Activated T-cell treated with anti-CD3 and anti-CD28 coated beads, Interleukin-2, amount 50 U/mL, for 72 hours (primary cell): ENCODE measurements at places on chromosomes 12 and 14.

DNA sequence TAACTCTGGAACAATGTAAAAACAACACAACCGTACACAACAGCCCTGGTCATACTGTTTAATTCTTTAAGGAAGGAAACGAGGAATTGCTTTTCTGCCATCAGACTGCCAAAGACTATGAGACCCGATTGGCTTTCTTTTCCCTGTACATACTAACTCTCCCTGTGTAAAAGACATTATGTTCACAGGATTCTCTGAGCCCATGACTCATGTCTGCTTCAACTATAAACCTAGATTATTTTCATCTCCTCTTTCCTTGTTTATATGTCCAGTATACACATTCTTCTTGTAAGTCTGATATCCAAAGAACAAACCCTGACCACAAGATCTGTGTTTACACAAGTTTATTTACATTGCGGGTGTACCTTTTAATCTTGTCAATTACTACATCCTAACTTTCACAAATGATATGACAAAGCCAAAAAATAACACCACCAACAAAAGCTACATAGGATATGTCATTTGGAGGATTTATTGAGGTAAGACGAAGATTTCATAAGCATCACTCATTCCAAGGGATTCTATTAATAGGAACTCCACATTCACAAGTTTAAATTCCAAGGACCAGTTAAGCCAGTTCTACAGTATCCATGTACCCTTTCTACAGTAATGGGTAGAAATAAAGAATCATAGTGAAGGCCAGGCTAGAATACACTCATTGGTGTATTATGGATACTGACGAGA, 67.3 kb downstream of the STXBP6 start:
- no peak for DNase-seq

- no peak for DNase-seq
Measured at GRCh38 chr14:69693145-69693544, 73.8 kb upstream of the SRSF5 start.

DNA sequence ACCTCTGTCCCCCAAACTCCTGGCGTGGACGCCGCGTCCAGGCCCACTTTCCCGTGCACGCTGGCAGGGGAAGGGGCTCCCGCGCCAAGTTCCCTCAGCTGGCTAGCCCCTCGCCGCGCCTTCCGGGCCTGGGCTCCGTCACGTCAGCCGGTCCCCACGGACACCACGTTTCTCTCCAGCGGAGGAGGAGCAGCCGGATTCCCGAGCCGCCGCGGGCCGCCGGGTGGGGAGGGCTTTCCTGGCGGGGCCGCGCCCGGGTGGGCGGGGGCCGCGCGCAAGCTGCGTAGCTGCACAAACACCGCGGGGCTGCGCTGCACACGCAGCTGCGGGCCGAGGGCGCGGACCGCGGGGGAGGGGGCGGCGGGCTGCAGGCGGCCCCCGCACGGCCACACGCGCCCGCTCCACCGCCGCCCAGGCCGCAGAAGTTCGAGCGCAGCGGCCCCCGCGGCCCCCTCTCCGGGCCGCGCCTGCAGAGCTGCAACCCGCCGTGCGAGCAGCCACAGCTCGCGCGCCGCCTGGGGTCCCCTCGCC, 45.1 kb upstream of the PNMA1 start:
- DNase-seq, result no peak

- no peak for DNase-seq
Measured at GRCh38 chr14:100075681-100076080, 10.5 kb downstream of the EVL start.

DNA sequence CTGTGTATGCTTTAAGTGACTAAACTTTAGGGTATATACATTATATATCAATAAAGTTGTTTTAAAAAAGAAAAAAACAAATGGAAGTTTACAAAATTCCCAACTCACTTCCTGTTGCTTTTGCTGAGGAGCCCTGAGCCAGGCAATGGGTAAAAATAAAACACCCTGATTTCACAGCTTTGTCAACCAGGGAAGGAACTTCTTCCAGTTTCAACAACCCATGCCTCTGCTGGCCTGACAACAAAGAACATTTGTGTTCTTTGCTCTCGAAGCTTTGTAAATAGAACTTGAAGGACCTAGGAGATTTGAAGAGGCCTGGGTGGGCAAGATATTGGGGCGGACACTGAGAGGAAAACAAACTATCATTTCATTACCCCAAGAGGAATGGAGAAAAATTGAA, 141.2 kb upstream of the NOS1 start:
- DNase-seq, result no peak

- no peak for DNase-seq
Measured at GRCh38 chr12:76530516-76530915, 29.1 kb downstream of the OSBPL8 start.

- DNase-seq, result no peak
Measured at GRCh38 chr14:51157012-51157411, 62.1 kb upstream of the TRIM9 start.

GRCh38 chr14:95946867-95947266, 70.2 kb downstream of the TUNAR start:
- no peak for DNase-seq
